Mesenchymal stem cell (in vitro differentiated cells and primary cell): ENCODE measurements at places on chromosomes 3 and 15.
A peak's percentile ranks its signal among the peaks of the same experiment; 100 is the strongest.

DNA sequence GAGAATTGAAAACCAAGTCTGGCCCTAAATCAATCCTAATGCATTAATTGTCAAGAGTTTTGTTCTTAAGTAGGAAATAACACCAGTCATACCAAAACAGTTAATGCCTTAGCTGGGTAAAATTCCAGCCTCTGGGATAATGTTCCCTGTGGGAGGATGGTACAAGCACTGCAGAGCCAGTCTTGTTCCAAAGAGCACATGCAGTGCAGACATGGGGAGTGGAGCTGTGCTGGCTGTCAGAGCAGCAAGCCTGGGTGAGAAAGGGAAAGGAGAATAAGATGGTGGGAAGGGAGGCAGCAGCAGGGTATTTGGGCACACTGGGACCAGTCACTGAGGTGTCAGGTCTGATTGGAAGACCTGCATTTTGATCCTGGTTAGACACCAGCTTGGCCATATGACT lies 12.1 kb downstream of the ALAS1 start:
- peaks cover 60% of the 10 kb centered on the region for H3K36me3 ChIP-seq
- H3K4me1 ChIP-seq = no peaks in the 10 kb centered on the region
- H3K4me3 ChIP-seq = no peak overlapping the region
- no peaks in the 10 kb centered on the region for H3K27me3 ChIP-seq

- H3K27me3 ChIP-seq = no peaks in the 10 kb centered on the region
- H3K27ac ChIP-seq = no peak overlapping the region
- H3K4me1 ChIP-seq = peaks cover 7% of the 10 kb centered on the region
- peak overlapping the region; percentile 94 for H3K4me3 ChIP-seq
Observed at GRCh38 chr15:99732751-99733267, 428 bp downstream of the LYSMD4 start.

GRCh38 chr3:41933154-41933676 lies 28.7 kb downstream of the ULK4 start:
- no peak overlapping the region for H3K27ac ChIP-seq
- H3K4me1 ChIP-seq = no peaks in the 10 kb centered on the region
- H3K4me3 ChIP-seq = no peak overlapping the region
- H3K27me3 ChIP-seq = no peaks in the 10 kb centered on the region

- H3K36me3 ChIP-seq = no peaks in the 10 kb centered on the region
- H3K27me3 ChIP-seq = no peaks in the 10 kb centered on the region
- no peak overlapping the region for H3K27ac ChIP-seq
- no peak overlapping the region for H3K4me3 ChIP-seq
- no peaks in the 10 kb centered on the region for H3K4me1 ChIP-seq
Observed at GRCh38 chr3:54259636-54260035, 137.3 kb downstream of the CACNA2D3 start.

- no peaks in the 10 kb centered on the region for H3K4me1 ChIP-seq
- no peak overlapping the region for H3K27ac ChIP-seq
- DNase-seq = no peak
- no peak overlapping the region for H3K4me3 ChIP-seq
Observed at GRCh38 chr3:154552338-154552737, 122.3 kb upstream of the GPR149 start.

DNA sequence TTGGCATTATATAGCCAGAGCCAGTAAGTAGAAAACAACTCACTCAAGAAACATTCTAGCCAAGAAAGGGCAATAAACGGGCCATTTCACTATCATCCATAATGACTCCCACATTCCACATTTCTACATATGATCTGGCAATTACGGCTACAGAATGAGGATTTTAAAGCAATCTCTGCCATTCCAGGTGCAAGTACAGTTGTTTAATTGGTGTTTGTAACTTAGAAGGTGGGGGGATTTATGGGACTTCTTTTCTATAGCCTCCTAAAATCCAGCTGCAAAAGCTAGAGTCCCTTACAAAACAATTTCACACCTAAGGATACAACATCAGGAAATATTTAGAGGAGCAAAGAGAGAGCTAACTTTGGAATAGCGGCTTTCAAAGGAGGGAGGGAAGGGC lies 295.4 kb upstream of the RORA start:
- H3K4me1 ChIP-seq = no peaks in the 10 kb centered on the region
- no peaks in the 10 kb centered on the region for H3K36me3 ChIP-seq
- H3K27me3 ChIP-seq = no peaks in the 10 kb centered on the region
- no peak overlapping the region for H3K27ac ChIP-seq
- H3K4me3 ChIP-seq = no peak overlapping the region
- no peak for DNase-seq

- H3K4me1 ChIP-seq = peaks cover 19% of the 10 kb centered on the region
- H3K36me3 ChIP-seq = peaks cover 4% of the 10 kb centered on the region
- peak within 1 kb of the TSS; percentile 92 for H3K4me3 ChIP-seq
- DNase-seq = peak; percentile 83
- no peak within 1 kb of the TSS for H3K27ac ChIP-seq
Observed at GRCh38 chr3:73624821-73625665, at the start of gene PDZRN3. Gene PDZRN3, minus strand, starts transcription at chr3:73624941.

DNA sequence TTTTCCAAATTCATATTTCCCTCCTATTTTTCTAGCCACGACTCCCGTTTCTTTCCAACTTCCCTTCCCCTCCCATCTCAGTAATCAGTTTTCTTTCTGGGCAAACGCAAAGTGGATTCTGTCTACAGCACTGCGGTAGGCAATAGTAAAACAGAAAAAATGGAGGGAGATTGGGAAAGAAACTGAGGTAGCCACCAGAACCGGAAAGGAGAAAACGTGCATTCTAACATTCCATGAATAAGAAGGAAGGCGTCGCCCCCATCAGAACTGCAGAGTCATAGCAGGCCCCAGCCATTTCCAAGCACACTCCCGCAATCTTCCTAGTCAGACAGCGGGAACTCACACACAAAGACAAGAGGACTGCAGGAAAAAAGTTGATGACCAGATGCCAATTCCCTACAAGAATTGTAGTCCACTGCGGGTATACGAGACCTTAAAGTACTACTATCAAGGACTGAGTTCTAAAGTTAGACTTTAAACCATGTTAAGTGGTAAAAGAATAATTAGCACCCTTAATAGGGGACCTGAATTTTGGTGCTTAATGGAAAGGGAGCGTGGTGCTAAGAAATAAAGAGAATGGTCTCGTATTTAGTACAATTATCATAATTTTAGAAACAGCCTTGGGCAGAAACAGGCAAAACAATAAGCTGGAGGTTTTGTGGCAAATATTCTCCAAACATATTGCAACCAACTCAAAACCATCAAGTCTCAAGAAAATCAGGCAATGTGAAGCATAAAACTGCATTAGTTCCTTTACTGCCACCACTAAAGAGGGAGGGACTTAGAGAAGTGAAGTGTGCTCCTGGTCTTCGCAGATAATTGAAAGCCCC lies 1.4 kb downstream of the PFN2 start:
- no peaks in the 10 kb centered on the region for H3K27me3 ChIP-seq
- peaks cover 1% of the 10 kb centered on the region for H3K4me1 ChIP-seq
- peak overlapping the region; percentile 4 for H3K4me3 ChIP-seq
- peak; percentile 91 for DNase-seq

GRCh38 chr15:43329217-43329959 lies 985 bp downstream of the LCMT2 start:
- H3K27me3 ChIP-seq = no peaks in the 10 kb centered on the region
- H3K4me1 ChIP-seq = peaks cover 10% of the 10 kb centered on the region
- peak overlapping the region; percentile 86 for H3K4me3 ChIP-seq
- no peak for DNase-seq
- peak overlapping the region; percentile 90 for H3K27ac ChIP-seq

GRCh38 chr15:77812664-77813063 lies 180.0 kb upstream of the LINGO1 start:
- H3K4me3 ChIP-seq = no peak overlapping the region
- H3K27ac ChIP-seq = no peak overlapping the region
- no peak for DNase-seq
- no peaks in the 10 kb centered on the region for H3K36me3 ChIP-seq
- H3K27me3 ChIP-seq = peaks cover 86% of the 10 kb centered on the region
- H3K4me1 ChIP-seq = no peaks in the 10 kb centered on the region

DNA sequence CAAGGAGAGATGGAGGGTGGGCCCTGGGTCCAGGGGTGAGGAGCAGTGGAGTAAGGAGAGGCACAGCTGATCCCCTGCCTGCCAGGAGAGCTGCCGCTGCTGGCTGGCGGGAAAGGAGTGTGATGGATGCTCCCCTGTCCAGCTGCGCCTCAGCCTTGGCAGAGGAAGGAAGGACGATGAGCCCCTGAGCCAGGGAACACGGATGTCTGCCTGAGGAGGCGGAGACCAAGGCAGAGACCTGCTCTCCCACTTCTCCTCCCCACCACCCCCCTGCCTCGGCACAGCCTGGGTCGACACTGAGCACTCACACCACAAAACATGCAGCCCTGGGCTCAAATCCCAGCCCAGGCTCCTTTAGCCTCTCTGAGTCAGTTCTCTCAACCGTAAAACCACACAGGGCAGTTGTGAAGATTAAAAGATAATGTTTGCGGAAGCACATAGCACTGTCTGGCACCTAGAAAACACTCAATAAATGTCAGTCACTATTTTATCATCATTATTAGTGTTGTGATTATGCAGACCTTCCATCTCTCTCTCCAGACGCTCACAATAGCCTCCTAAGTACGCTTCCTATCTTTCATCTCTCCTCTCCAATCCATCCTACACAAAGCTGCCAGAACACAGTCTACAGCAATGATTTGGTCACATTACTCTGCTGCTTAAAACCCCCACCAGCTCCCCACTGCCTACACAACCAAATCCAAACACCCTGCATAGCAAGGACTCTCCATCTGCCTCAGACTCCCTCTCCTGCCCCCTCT lies 52.2 kb downstream of the SEMA5B start:
- peak overlapping the region; percentile 17 for H3K27ac ChIP-seq
- no peak overlapping the region for H3K4me3 ChIP-seq
- peaks cover 35% of the 10 kb centered on the region for H3K4me1 ChIP-seq
- no peaks in the 10 kb centered on the region for H3K36me3 ChIP-seq
- peak; percentile 67 for DNase-seq

DNA sequence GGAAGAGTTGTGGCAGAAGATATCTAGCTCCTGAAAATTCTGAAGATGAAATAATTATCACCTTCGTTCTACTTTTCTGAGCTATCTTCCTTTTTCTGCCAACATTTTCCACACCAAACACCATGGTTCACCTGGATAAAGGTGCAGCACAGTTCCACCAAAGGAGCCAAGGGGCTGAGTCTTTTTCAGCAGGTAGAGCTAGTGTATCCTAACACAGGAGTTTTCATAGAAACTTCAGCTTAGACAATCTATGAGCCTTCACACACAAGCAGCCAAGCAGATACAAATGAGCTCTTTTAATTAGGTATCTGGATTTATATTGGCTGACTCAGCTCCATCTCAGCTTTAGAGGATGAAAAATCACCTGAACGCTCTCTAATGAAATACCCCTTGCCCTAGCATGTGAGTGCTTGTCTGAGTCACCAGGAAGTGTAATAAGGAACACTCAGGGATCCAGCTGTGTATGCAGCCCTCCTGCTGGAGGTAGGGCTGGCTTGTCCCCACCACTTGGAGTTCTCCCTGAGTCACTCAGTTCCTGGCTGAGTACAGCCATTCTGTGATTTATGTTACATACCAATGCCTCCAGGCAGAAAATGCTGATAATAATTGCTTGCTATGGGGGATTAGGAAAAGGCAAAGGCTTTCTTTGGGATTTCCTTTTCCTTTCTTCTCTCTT lies 385.7 kb downstream of the LSAMP start:
- DNase-seq = peak; percentile 89
- H3K36me3 ChIP-seq = no peaks in the 10 kb centered on the region
- peak overlapping the region; percentile 92 for H3K27ac ChIP-seq
- H3K4me3 ChIP-seq = no peak overlapping the region
- no peaks in the 10 kb centered on the region for H3K27me3 ChIP-seq

DNA sequence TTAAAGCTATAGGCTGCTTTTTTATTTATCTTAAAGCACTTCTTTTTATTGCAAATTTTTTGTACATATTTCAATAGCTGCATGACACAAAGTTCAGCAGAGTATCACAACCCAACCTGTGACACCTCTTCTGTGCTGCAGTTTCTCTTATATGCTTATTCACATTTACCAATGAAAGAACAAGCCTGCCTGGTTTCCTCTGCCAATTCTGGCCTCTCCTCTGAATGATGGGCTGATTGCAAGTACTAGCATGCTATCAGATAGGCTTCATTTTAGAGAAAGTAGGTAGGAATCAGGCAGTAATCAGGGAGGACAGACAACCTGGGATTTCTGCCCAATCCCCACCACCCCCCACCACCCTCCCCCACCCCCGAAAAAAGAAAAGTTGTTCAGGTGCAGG lies 26.6 kb downstream of the ACKR4 start:
- peaks cover 6% of the 10 kb centered on the region for H3K36me3 ChIP-seq
- DNase-seq = no peak
- H3K27me3 ChIP-seq = no peaks in the 10 kb centered on the region
- no peaks in the 10 kb centered on the region for H3K4me1 ChIP-seq
- H3K4me3 ChIP-seq = no peak overlapping the region
- H3K27ac ChIP-seq = no peak overlapping the region

GRCh38 chr3:30786365-30786764 lies 108.1 kb downstream of the GADL1 start:
- DNase-seq = no peak
- no peaks in the 10 kb centered on the region for H3K36me3 ChIP-seq
- H3K27me3 ChIP-seq = no peaks in the 10 kb centered on the region
- no peak overlapping the region for H3K27ac ChIP-seq
- no peaks in the 10 kb centered on the region for H3K4me1 ChIP-seq

DNA sequence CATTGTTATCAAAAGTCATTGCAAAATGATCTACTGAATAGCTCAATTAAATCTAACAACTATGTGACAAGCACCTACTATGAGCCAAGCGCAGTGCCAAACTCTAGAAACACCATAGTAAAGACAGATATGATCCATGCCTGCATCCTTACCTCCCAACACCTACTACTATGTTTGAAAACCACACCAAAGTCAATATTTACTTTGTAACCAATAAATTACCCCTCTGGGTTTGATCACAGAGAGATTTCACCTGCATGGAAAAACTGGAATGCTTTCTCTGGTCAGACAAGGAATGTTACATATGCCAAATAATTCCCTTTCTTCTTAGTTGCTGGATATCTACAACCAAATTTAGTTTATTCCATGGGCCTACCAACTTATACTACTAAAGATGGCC lies 422.2 kb downstream of the FHIT start:
- no peak overlapping the region for H3K4me3 ChIP-seq
- H3K36me3 ChIP-seq = no peaks in the 10 kb centered on the region
- no peak overlapping the region for H3K27ac ChIP-seq

DNA sequence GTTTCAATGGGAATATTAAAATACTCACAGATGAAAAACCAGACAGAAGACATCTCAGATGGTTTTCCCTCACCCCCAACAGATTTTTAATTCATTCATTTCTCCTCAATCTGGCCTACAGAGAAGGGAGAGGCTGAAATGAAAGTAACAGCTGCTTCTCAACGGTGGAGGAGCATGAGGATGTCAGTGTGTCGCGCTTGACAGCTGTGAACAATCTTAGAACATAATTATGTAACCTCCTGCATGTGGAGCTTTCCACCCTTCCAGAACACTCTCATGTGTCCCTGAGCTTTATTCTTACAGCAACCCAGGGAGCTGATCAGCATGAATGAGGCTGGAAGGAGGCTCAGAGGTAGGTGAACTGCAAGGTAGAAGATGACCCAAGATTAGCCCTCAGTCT lies 52.7 kb downstream of the MB21D2 start:
- no peak overlapping the region for H3K27ac ChIP-seq
- DNase-seq = peak; percentile 69
- H3K4me1 ChIP-seq = peaks cover 10% of the 10 kb centered on the region
- H3K4me3 ChIP-seq = no peak overlapping the region
